ENCODE measurements at places on chromosomes 6 and 20.

- DNase-seq: no peak
These were observed 15.2 kb upstream of the TAAR5 start for GRCh38 chr6:132604635-132605152.

GRCh38 chr6:73923905-73924485, 228.0 kb downstream of the CD109 start:
- no peak for DNase-seq

DNA sequence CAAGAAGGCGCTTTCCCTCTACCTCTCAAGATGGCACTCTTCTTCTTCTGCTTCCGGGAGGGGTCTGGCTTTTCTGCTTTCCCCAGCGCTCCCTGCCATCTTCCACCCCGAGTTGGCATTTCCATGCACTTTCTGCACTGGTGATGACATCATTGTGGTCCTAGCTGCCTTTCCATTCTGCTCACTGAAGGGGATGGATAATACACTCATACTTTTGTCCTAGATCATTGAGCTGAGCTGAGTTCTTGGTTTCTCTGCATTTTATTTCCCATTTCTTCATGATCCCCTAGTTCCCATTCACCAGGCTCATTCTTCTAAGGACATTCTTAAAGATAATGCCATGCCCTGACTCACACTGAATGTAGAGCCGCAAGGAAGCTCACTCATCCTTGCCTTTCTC, 96.7 kb downstream of the EDN1 start:
- no peak for DNase-seq

GRCh38 chr20:46276531-46276930, 31.8 kb downstream of the CDH22 start:
- no peak for DNase-seq

DNA sequence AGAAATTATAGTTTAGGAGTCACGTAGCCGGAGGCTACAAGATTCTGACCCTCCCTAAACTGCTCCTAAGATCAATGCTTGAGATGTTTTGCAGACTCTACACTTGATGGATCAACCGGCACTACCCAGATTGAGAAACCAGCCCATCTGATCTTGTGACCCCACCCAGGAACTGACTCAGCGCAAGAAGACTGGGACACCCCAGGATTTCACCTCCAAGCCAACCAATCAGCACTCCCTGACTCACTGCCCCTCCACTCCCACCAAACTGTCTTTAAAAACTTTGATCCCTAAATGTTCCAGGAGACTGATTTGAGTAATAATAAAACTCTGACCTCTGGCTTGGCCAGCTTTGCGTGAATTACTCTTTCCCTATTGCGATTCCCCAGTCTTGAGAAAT, 99.8 kb downstream of the OPRM1 start:
- DNase-seq: no peak

DNA sequence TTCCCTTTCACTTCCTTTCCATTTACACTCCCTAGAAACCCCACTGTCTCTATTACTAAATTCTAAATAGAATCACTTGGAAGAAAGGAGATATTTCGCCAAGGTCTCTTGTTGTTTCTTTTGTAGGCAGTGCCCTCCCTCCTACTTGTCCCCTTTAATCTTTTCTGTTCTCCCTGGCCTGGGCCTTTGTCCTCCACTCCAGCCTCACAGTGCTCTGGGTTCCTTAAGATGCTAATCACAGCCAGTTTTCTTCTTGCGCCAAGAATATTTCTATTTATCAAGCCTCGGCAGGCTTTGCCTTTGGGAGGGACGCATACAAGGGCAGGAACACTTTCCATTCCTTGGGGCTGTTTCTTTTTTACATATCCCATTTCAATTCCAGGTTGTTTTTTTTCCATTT, 520.6 kb upstream of the CHD6 start:
- no peak for DNase-seq

DNA sequence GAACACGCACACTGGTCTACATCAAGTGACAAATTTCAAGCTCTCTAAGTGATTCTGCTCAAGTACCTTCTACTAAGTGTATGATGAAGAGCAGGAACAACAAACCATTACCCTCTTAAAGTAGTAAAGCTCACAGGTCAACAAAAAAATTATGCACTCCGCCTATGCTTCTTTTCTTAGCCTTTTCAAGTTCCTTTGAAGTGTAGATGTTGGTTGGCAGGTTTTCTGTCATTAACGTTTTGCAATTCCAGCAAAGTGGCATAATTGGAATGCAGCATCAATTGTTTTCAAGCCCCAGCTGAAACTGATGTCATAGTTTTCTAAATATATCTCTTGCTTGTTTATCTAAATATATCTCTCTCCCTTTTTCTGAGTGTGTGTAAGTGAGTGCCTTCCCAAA, 396.9 kb upstream of the EYS start:
- no peak for DNase-seq

- DNase-seq: no peak
These were observed 695.0 kb upstream of the MAP3K7 start for GRCh38 chr6:91281901-91282300.

DNA sequence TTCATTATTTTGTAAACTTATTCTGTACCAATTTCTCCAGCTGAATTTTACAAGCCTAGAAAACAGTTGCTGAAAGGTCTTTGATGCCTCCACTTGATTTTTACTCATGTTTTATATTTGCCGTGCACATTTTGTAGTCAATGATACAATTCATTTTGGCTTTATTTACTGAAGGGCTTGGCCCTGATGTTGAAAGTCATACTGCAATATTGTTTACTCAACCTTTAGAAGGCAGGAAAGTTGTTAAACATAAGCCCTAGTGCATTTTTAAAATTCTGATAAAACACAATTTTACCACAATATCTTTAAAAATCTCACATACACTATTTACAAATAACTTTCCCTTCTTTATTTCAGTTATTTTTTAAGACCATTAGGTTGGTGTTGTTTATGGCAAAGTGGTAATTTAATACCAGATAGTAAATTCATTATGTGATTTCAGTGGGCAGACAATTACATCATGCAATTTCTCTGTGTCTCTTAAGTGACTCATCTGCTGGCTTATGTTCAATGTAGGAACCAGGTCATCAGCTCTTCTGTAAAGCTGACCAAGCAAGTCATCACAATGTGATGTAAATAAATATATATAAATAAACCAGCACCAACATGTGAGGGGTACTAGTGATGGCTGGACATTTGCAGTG, 121.1 kb upstream of the SLC35B3 start:
- no peak for DNase-seq

DNA sequence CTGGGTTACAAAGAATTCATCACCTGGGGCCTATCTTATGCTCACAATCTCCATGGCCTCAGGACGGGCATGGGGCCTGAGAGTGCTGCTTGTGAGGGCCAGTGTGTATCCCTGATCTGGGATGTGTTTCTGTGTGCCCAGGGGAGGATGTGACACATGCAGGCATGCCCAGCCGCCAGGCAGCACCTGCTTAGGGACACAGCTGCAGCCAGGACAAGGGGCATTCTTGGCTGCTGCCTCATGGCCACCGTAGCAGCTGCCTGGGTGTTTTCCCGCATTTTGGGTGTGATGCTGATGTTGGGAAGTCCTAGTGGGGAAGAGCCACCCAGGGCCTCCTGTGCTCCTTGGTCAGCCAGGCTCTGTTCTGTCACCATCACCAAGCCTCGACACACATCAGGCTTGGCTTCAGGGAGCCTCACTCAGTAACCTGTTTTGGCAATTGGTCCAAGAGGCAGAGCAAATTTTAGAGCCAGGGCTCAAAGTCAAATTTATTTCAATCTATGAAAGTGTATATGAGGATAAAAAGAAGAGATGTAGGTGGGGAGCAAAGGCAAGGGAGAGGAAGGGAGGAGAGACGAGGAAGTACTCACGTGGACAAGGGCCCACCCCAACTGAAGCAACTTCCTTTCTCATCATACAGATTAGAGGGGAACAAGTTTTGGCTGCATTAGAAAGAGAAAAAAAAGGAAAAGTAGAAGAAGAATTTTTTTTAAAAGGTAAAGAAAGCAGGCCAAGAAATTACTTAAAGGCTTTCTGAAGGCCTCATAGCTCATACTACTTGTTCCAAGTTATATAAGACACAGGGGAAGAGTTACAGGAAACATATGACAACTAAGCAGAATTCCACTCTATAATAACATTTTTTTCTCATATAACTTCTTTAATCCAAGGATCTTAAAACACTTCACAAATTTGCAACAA, 269.9 kb upstream of the SUPT3H start:
- no peak for DNase-seq

DNA sequence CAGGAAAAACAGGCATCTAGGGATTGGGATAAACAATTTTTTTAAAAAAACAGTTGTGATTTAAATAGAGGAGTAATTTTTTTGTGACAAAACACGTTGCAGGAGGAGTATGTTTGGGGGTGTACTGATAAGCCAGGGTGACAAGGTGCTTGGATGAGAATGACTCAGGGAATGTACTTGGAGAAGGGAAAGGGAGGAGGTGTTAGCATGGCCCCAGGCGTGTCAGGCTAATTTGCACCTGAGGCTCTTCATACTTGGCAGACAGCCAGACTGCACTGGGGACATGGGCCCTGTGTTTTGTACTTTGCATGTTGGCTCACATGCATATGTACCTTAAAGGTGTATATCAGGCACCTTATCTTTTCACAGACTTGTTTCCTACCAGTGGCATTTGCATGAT, 22.8 kb downstream of the PANK2 start:
- no peak for DNase-seq

GRCh38 chr6:37126961-37127616, 42.9 kb upstream of the PIM1 start:
- no peak for DNase-seq

DNA sequence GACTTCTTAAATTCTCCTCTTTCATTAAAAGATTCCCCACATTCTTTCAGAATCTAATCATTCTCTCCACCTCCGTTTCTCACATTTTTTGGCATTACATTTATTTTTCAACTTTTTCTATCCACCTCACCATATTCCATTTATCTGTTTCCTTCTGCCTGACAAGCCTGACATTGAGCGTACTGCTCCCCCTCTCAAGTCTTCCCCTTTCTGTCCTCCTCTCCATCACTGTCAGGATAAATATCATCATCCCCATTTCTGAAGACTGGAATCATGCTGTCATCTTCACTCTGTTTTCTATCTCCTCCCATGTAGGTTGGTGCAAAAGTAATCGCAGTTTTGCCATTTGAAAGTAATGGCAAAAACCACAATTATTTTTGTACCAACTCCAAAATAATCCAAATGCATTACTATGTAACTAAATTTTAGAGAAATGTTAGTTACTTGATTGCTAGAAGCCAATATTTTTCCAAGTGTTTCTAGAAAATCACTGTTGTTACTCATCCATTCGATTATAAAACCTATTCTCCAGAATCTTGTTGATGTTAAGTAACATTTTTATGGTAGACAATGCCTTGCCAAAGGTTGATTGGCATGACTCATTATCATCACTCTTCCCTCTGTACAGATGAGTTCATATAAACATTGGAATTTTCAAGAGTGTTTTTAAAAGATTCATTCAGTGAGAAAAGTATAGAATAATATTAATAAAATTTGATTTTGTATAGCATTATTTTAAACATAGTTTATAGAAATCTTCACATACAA, 292.3 kb upstream of the RNF217 start:
- no peak for DNase-seq

GRCh38 chr20:2518558-2518957, 9.8 kb upstream of the ZNF343 start:
- DNase-seq: no peak

DNA sequence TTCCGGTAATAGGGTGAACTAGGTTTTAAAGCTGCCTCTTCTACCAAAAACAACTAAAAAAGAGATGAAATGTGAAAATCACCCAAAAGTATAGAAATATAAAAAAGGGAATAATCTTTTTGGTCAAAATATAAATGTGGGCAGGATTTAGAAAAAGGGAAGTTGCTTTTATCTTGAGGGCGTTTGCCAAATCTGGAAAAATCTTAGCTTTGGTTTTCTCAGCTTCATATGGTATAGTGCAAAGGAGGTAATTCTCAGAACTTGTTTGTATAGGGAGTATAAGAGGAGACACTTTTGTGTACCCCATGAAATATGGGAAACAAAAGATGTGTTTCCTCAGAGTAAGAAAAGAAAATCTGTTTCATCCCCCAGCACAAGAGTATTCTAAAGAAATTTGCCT, 54.2 kb upstream of the TRIM26 start:
- no peak for DNase-seq

Data from stimulated activated CD8-positive, alpha-beta memory T cell treated with anti-CD3 and anti-CD28 coated beads, Interleukin-7, amount 100 ng/mL, for 4 hours (primary cell).